ENCODE measurements at places on chromosomes 5 and 9. TPM values are rescaled to one million over a fixed set of nuclear protein-coding genes. Genes with fewer than 3 reads are reported as not detected.
A peak's percentile ranks its signal among the peaks of the same experiment; 100 is the strongest.

DNA sequence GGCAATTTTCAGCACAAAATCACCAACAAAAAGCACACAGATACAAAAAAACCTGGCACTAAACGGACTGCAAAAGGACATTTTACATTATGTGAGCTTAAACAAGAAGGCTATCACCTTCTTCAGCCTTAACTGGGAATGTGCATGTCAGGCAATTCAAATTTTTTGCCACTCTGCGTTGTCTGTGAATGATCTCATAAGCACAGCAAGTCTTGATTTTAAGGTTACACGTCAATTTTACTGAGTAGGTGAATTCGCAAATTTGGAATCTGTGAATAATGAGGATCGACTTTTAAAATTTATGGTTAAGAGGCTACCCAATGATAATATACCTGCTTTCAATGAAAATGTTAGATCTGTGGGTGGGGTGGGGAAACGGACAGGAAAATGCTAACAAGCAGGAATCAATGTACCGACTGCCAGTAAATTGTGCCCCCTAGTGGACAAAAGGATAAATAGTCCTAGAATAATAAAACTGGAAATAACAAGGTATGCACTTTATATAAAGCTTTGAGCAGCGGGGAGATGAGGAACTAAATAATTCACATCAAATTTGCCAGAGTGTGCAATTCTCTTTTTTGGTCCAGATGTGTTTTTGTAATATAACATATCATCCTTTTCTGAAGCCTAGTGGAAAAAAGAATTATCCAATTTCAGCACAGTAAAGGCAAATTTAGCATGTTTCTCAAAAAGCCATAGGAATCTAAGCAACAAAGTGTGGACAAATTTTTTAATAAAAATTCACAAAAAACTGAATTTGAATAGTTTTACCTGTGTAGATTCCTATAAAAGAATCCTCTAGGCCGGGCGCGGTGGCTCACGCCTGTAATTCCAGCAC lies 20.5 kb downstream of the EQTN start:
- peak; percentile 65 for DNase-seq

DNA sequence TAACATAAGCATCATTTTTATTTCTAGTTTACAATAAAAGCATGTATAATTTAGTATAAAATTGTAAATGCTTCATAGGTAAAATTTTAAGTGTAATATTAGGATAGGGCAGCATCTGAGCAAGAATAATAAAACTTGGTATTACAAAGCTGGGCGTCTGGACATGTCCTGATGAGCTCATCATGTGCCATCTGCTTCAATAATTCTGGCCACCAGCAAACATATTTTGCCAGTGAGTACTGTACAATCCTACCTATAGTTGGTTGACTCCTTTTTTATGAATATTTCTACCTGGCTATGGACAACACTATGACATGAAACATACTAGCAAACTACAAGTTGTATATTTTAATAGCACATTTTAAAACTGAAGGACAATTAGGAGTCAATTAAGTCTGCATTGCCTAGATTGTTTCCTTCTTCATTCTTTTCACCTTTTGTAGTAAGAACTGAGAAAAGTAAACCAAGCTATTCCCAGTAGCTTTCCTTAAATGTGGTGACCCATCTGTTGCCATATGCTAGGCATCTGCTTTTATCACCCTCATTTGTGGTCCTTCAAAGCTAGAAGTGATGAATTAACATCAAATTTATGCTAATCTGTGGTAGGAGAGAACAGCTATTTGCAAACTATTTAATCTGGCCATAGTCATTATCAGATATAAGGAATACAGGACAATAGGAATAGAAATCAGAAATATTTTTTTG lies 23.4 kb downstream of the LURAP1L start:
- no peak for DNase-seq

GRCh38 chr5:56470007-56470406 lies 236.9 kb upstream of the ANKRD55 start:
- DNase-seq: no peak

Gene CSF2
- total RNA-seq: not detected

Gene SLC6A18
- not detected for total RNA-seq

Gene FAM193B
- total RNA-seq: 104 TPM

DNA sequence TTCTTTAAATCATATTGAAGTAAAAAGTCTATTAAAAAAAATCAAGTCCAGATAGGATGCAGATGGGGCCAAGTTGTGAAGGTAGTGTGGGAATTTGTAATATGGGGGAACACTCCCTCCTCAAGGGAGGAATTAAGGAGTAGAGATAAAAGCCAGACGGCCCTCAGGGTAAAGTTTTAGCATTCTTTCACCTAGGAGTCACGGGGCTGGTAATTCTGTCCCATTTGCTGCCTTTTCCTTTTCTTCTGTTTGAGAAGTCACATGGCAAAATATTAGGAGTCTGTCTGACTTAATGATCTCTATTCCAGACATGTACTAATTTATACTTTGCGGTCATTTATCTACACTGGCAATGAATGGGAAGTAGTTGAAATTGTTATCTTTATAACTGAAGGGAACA lies 61.9 kb downstream of the SNX24 start:
- DNase-seq: no peak

DNA sequence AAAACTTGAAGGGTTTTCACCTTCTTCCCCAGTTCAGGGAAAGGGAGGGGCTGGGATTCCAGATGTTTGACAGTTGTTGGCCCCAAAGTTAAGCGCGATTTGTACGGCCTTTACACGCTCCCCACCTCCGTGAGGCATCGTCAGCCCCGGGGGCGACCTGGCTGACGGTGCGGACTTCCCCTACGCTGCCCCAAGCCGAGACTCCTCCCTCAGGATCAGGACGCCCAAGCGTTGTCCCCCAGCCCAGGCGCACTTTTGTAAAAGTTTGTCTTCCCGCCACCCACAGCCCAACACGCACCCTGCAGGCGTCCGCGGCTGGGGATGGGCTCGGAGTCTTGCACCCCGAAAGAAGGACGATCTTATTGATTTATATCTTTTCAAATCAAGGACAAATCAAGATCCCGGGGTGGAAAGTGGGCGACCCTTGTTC lies 713 bp downstream of the MOB3B start:
- DNase-seq: peak; percentile 2

Gene NMUR2
- not detected for total RNA-seq

DNA sequence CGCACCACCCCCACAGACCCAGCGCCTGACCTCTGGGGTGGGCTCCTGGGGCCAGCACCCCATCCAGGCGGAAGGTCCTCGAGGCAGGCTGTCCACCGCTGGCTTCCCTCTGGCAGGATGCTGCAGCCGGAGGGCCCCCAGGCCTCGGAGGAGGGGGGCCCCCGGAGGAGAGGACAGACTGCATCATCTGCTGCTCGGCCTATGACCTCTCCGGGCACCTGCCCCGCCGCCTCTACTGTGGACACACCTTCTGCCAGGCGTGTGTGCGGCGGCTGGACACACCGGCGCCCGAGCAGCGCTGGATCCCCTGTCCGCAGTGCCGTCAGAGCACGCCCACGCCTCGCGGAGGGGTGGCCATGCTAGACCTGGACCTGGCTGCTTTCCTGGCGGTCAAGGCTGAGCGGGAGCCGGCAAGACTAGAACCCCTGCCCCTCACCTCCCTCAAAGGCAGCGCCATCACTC lies 1.2 kb downstream of the RNF224 start:
- DNase-seq: no peak

Gene SHISAL2B
- not detected for total RNA-seq

DNA sequence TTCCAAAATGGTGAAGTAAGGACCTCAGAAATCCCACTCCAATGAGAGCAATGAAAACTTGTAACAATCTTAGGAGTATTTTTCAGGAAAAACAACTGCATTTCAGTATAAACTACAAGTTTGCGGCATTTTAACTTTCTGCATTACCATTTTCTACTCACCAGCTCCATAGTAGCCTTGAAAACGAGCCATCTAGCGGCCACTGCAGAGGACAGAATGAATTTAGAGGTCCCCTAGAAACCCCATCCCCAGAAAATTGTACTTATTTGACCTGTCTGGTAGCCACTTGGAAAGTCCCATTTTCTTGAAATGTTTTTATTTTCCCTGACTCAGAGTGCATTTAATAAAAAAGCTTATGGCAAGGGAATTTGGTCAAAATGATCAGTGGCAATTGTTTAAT lies 205.4 kb upstream of the ITGA1 start:
- DNase-seq: peak; percentile 0

GRCh38 chr9:121278477-121279261 lies 10.7 kb downstream of the GSN start:
- DNase-seq: peak; percentile 59

Gene ABLIM3
- total RNA-seq: not detected

DNA sequence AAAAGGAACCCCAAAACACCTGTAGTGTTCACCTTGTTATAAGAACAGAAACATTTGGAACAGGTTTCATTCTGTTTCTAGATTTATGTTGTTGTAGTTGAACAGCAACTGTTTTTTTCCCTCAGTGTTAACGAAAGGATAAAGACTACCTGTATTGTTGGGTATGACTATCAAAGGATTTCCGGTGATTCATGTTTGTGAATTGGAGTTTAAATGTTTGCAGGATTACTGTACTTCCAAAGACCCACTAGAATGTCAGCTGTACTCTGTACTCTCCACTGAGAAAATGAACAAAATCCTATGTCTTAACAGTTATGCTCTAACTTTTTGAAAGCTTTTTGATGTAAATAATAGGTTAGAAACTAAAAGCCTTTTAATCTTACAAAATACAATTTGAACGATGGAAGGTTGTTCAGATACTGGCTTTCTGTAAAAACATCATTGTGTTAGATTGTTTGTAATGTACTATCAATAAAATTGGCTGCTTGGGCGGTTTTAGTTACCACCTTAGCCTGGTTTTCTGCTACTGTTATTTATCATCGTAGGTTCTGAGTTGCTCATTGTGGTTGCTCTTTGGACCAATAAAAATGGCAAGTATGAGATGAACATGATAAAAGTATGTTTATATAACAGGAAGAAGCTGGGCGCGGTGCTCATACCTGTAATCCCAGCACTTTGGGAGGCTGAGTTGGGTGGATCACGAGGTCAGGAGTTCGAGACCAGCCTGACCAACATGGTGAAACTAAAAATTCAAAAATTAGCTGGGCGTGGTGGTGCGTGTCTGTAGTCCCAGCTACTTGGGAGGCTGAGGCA lies 44.1 kb downstream of the DCP2 start:
- no peak for DNase-seq

- no peak for DNase-seq
These were observed 84.9 kb upstream of the IL7R start for GRCh38 chr5:35771839-35772238.

DNA sequence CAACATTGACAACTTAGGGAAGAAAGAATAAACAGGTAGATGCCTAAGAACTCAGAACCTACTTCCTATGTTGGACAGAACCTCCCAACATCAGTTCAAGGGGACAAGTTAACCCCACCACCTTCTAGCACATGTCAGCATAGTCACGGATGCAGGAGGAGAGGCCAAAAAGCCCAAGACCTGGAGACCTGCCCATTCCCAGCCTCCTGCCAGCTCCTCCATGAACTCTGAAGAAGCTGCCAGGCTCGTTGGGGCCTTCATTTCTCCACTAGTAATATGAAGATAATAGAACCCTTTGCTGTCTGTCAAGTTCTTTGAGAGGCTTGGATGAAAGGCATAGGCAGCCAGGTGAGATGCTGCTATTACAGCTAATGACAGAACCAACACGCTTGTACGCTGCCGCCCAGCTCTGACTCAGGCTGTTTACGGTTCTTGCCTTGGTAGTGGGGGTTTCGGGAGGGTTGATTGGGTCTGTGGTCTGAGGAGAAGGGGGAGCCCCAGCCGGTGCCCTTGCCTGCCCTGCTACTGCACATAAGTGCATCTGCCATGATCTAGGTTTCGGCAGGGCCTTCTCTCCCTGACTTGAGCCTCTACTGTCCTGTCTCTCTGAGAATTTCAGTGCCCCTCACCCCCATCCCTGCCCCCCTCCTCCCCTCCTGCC lies 82.2 kb downstream of the NRG2 start:
- no peak for DNase-seq

- no peak for DNase-seq
These were observed 66.1 kb upstream of the ADRA1B start for GRCh38 chr5:159850160-159850559.

Gene CNTNAP3
- total RNA-seq: not detected

Gene PCSK1
- total RNA-seq: not detected

- no peak for DNase-seq
These were observed 243.1 kb upstream of the PANK3 start for GRCh38 chr5:168822248-168822744.

DNA sequence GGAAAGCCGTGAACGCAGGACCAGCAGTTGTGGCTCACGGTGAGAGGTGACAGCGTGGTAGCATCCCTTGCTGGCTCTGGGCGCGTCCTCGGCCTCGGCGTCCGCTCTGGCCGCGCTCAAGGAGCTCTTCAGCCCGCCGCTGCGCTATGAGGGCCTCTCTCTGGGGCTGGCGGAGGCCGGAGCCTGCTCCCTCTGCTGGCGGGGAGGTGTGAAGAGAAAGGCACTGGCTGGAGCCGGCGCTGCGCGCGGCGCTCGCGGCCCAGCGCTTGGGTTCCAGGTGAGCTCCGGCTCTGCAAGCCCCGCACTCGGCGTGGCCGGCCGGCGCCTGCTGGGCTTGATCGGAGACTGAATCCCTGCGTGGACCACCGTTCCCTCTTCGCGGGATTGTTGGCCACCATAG lies 705.6 kb downstream of the SEMA5A start:
- no peak for DNase-seq

- no peak for DNase-seq
These were observed 143.1 kb upstream of the RANBP3L start for GRCh38 chr5:36444582-36445418.

GRCh38 chr9:115883467-115884329 lies 269.9 kb upstream of the PAPPA start:
- DNase-seq: peak; percentile 7

DNA sequence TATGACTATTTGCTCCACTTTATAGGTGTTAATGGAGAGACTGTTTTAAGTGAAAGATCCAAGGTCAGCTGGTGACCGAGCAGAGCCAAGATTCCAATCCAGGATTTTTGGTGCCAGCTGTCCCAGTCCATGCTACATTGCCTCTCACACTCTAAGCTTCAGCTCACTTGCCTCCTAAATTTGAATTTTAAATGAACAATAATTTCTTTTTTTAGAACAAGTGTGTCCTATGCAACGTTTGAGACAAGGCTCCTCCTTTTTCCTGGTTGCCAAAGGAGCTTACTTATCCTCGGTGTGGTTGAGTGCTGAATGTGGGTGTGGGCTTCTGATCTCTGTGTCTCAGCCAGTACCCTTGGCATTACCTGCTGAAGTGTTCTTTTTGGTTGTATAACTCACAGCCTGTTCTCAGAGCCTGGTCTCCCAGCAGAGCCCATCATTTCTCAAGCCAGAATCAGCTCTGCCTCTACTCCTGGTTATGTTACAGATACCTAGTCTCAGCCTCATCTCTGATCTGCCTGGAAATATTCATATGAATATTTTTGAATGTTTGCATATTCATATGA lies 4.0 kb upstream of the PRRC1 start:
- no peak for DNase-seq

DNA sequence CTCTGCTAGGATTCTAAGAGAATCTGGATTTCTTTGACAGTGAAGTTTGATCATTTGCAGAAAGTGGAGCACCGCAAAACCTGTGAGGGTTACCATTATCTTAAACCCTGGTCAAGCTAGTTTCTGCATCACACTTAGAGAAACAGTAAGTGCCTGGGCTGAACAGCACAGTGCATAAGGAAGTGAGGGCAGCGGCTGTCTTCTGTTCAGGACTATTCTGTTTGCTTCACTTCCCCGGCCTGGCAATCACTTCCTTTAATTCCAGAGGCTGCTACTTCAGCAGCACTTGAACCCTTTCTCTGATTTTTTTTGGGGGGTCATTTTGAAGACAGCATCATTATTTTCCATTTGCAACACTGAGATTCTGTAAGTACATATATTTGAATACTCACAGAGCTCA lies 32.0 kb downstream of the SEMA6A start:
- DNase-seq: no peak

GRCh38 chr9:132506977-132507669 lies 75.3 kb upstream of the BARHL1 start:
- no peak for DNase-seq

GRCh38 chr5:73188764-73189531 lies 16.0 kb downstream of the TMEM174 start:
- no peak for DNase-seq

All from OCI-LY7 (cell line).